ENCODE measurements at places on chromosomes 5 and 9. TPM values are rescaled to one million over a fixed set of nuclear protein-coding genes. Genes with fewer than 3 reads are reported as not detected.

UBE2R2 gene
- 48.0 TPM for total RNA-seq

FBN2 gene
- 0.05 TPM for total RNA-seq

ZFP37 gene
- 0.54 TPM for total RNA-seq

STKLD1 gene
- total RNA-seq: 0.32 TPM

FAM78A gene
- 16.5 TPM for total RNA-seq

CCDC171 gene
- total RNA-seq: 1.6 TPM

NEURL1B gene
- 20.4 TPM for total RNA-seq

ENTPD2 gene
- total RNA-seq: 1.4 TPM

VLDLR gene
- 28.1 TPM for total RNA-seq

TAF11L5 gene
- total RNA-seq: not detected

ABCA1 gene
- 26.1 TPM for total RNA-seq

IQGAP2 gene
- 1.5 TPM for total RNA-seq

TTC23L gene
- not detected for total RNA-seq

IFNA21 gene
- total RNA-seq: not detected

TEX48 gene
- total RNA-seq: not detected

TIMD4 gene
- total RNA-seq: 0.16 TPM

IL13 gene
- not detected for total RNA-seq

TNPO1 gene
- 75.0 TPM for total RNA-seq

SUB1 gene
- 149 TPM for total RNA-seq

PRRX2 gene
- total RNA-seq: 0.27 TPM

CRB2 gene
- 0.05 TPM for total RNA-seq

SVEP1 gene
- total RNA-seq: 14.8 TPM

PCDHGA6 gene
- 1.5 TPM for total RNA-seq

RORB gene
- 0.10 TPM for total RNA-seq

SLC1A1 gene
- 1.2 TPM for total RNA-seq

CCL28 gene
- 0.28 TPM for total RNA-seq

EIF4EBP3 gene
- total RNA-seq: 116 TPM

GTF2H2C gene
- total RNA-seq: 15.2 TPM

C1QTNF2 gene
- 1.8 TPM for total RNA-seq

COL15A1 gene
- 34.7 TPM for total RNA-seq

KIAA1958 gene
- 3.7 TPM for total RNA-seq

PCDHGA9 gene
- 2.2 TPM for total RNA-seq

AK1 gene
- total RNA-seq: 834 TPM
